ENCODE measurements at places on chromosomes 5 and 9. TPM values are rescaled to one million over a fixed set of nuclear protein-coding genes. Genes with fewer than 3 reads are reported as not detected.

The ZNF483 gene
- total RNA-seq, result 1.9 TPM

The SLC34A1 gene
- total RNA-seq, result not detected

The CDH9 gene
- not detected for total RNA-seq

The PCDHGC3 gene
- total RNA-seq, result 55.5 TPM

The TAS2R1 gene
- total RNA-seq, result not detected

The HTR4 gene
- not detected for total RNA-seq

The CCL28 gene
- 1.4 TPM for total RNA-seq

The PTPN3 gene
- 0.17 TPM for total RNA-seq

The TEX48 gene
- total RNA-seq, result not detected

The ADAMTSL2 gene
- under 0.01 TPM for total RNA-seq

The TMEM215 gene
- total RNA-seq, result not detected

The PCDHB7 gene
- total RNA-seq, result 0.32 TPM

The COL15A1 gene
- 1.1 TPM for total RNA-seq

The PDZD2 gene
- total RNA-seq, result 0.09 TPM

The WNT8A gene
- total RNA-seq, result not detected

The PCDH12 gene
- total RNA-seq, result under 0.01 TPM

The KIF4B gene
- total RNA-seq, result 0.09 TPM

The FBP1 gene
- total RNA-seq, result not detected

The CRHBP gene
- total RNA-seq, result 0.26 TPM

The GCNT1 gene
- total RNA-seq, result 14.7 TPM

The CAVIN4 gene
- 1.6 TPM for total RNA-seq

The CMYA5 gene
- 5.9 TPM for total RNA-seq

The IL11RA gene
- total RNA-seq, result 16.3 TPM
